ENCODE measurements at places on chromosomes 2 and 18. TPM values are rescaled to one million over a fixed set of nuclear protein-coding genes. Genes with fewer than 3 reads are reported as not detected.

DNA sequence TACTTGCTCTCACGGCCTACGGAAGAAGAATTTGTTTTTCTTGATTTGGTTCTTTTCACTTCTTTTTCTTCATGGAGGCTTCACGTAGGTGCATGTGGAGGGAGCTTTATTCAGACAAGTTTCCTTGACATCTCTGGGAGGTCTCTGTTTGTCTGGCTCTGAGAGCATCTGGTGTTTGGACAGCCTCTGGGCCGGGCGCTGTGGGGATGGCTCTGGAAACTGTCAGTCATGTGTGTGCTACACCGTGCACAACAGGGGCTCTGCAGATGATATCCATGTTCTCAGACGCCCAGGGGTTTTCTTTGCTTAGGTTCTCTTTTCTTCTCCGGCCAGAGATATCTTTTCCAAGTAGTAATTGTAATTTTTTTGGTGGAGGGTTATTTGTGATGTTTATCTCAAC, 130.7 kb downstream of the SH3RF3 start:
- no peak for DNase-seq

The FOXD4L1 gene
- 0.31 TPM for polyA plus RNA-seq

The WDR33 gene
- 57.2 TPM for polyA plus RNA-seq

The GAD1 gene
- 0.53 TPM for polyA plus RNA-seq

The NYAP2 gene
- not detected for polyA plus RNA-seq

The IL36RN gene
- polyA plus RNA-seq: not detected

The MCFD2 gene
- 100 TPM for polyA plus RNA-seq

The MTLN gene
- polyA plus RNA-seq: 9.1 TPM

The C2orf78 gene
- not detected for polyA plus RNA-seq

The APLF gene
- 3.9 TPM for polyA plus RNA-seq

DNA sequence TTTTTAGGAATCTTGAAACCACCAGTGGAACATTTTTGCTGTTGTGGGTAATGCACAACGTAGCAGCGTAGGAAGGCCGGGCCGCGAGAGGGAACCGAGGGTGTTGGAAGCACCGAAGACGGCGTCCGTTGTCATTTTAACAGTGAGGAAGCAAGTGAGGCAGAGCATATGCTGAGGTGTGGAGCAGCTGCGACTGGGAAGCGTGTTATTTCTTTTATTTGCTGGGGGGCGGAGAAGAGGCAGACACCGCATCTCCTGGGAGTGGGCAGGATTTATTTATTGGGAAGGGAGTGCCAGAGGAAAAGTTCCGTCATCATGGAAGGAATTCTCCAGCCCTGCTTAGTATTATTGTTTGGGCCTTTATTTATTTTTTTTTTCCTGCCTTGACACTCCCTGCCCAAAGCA, 232.8 kb downstream of the KLHL29 start:
- no peak for DNase-seq

- DNase-seq: no peak
These were observed 41.9 kb upstream of the PTMA start for GRCh38 chr2:231666171-231667095.

GRCh38 chr18:79374408-79375171, 21.1 kb upstream of the NFATC1 start:
- DNase-seq: no peak

GRCh38 chr2:173898996-173899395, 66.2 kb downstream of the SP3 start:
- DNase-seq: no peak

GRCh38 chr2:3379339-3379646, 201 bp upstream of the TRAPPC12 start:
- peak; percentile 71 for DNase-seq

DNA sequence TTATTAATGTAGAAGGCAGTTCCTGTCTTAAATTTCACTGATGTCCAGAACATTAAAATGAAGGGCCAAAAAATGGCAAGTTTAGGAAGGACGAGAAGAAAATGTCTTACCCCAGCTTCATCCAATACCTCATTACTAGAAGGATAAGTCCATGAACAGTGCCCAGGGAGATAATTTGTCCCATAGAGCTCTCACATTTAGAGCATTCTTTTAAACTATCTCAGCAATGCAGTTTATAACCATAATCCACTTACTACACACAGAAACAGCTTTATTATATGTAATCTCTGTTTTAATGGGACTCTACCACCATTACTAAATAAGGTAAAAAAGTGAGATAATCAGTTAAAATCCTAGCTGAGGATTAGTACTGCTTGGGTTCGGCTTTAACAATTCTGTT, 142.5 kb downstream of the PARD3B start:
- no peak for DNase-seq

The PAIP2B gene
- polyA plus RNA-seq: 20.8 TPM

The PRKAG3 gene
- polyA plus RNA-seq: not detected

GRCh38 chr2:157172866-157173578, 84.5 kb upstream of the GALNT5 start:
- no peak for DNase-seq

DNA sequence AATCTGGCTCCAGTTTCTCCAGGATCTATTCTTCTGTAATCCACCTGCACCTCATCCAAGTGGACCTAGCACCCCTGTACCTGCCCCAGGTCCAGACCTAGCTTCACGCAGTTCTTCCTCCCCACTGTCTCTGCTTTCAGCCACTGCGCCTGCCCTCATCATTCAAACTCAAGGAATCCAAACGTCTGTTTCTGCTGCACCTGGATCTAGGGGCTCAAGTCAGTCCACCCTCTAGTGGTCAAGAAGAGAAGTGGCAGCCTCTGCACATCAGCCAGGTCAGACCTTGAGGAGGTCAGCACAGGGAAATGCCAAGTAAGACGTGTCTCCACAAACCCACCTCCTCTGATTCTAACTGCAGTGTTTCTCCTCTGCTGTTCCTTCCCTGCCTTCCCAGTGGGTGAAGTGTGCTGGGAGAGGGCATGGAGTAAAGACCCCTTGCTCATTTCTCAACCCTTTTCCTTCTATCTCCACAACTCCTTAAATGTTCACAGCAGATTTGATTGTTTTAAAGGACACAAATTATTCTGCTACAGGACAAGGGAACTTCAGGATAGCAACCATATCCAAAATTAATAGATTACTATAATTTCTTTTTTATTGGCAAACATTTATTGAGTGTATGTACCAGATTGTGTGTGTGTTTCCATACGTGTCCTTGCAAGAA, 8.6 kb upstream of the RNF152 start:
- DNase-seq: no peak

GRCh38 chr2:188235364-188235763, 56.3 kb upstream of the GULP1 start:
- no peak for DNase-seq

The DNAJC5G gene
- polyA plus RNA-seq: 0.58 TPM

Data from right renal cortex interstitium (tissue), 3 donors.